ENCODE measurements at places on chromosomes 3 and 15.

DNA sequence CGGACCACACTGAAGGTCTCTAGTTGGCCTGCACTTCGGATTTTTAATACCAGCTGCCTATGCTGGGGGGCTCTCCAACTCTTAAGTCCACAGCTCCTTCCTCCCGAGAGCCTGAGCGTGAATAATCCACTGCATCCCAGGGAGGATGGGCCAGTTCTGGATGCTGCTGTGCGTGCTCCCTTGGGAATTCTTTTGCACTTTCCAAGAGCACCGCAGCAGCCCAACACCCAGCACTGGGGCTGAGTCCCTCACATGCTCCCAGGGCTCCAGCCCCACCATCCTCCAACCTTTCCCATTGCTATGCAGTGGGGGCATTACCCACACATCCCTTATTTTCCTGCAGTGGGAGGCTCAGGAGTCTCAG is 136.4 kb upstream of the IQSEC1 start:
- no peak for DNase-seq

- no peak for DNase-seq
Measured at GRCh38 chr15:57215326-57215725, 161.0 kb upstream of the CGNL1 start.

DNA sequence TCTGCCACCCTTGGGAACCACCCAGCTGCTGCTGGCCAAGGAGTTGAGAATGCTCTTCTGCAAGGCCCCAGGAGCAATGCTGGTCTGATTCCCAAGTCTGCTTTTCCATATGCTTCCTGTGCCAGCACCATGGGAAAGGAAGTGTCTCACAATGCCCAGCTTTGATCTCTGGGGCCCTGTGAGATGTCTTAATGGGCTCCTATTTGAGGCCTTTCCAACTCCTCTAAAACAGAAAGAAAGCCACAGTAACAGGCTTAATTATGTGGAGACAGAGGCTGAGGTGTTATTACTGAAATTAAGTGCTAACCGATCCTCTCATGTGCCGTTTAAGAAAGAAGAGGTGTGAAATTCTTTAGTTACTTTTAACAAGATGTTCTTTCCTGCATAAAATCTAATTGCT is 4.5 kb downstream of the EOGT start:
- DNase-seq = no peak

DNA sequence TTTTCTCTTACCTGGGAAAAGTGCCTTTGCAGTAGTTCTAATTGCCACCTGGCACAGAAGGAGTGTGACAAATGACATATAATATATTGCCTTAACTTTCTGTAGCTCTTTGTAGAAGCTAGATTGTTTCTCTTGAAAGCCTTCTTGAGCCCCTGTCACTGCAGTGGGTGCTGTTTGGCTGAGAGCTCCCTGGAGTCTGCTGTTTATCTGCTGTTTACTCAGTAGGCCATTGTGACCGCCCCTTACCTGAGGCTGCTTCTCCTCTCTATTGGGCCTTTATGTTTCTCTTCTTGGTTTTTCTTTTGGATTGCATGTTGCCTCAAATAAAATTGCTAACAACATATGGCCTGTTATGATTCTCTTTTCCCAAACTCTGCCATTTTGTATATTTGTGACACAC is 16.7 kb downstream of the MAP2K5 start:
- DNase-seq = no peak

DNA sequence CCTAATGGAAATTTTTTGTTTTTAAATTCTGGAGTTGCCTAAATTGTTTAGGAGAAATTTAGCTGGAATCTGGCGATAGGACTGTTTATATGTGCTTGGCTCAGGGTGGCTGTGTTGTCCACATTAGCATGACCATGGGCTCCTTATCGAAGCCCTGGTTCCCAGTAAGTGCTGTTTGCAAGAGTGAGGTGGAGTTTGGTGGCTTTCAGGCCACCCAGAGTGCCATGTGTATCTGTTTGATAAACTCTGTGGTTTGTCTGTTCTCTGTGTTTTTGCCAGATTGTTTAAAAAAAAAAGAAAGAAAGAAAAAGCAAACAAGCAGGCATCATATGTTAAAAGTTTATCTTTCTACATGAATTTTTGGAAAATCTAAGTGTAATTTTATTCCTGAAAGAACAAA is 51.5 kb downstream of the PLCL2 start:
- no peak for DNase-seq

DNA sequence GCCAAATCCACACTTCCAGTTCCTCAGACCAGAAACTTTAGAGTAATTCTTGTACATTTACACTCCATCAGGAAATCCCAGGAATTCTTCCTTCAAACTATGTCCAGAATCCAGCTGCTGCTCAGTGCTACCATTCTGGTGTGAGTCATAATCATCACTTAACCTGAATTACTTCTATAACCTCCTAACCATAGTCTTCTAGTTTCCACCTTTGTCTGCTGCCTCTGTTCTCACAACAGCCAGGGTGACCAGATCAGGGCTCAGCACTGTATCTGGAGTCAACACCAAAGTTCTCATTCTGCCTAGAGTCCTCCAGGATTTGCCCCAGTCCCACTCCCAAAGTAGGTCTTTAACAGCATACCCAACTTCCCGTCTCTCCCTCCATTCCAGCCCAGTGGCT is 3.4 kb downstream of the CLDND1 start:
- DNase-seq = no peak

DNA sequence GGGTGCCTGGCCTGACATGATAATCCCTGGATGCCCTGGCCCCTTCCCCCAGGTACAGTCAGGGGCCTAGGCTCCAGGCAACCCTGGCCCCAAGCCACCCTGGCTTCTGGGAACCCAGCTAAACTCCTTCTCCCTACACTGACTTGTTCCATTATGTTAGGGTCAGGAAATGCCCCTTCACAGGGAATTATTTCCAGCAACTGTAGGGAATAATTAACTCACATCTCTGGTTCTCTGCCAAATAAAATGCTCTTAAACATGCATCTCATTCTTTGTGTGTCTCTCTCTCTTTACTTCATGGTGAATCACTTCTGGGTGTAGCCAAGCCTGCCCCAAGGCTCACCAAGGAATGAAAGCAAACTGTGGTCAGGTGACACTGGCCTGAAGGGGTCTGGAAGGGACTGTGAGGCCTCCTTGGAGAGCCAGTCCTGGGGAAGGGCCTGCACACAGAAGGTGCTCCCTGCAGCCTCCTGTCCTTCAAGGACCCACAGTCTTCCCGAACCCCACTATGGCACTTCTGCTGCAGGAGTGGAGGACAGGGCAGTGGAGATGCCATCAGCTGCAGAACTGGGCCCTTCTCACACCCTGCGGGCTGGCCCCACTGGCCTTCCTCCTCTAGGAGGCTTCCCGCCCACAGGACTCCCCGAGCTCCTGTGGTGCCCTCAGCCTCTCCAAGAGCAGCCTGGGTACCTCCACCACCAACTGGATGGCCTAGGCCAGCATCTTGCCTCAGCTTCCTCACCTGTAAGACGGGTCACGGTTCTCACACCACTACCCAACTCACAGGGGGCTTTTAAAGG is 17.6 kb downstream of the TKT start:
- no peak for DNase-seq

GRCh38 chr15:89423981-89424380 is 72.4 kb downstream of the RHCG start:
- DNase-seq = no peak

GRCh38 chr3:36060950-36061349 is 319.4 kb upstream of the STAC start:
- peak; percentile 11 for DNase-seq

DNA sequence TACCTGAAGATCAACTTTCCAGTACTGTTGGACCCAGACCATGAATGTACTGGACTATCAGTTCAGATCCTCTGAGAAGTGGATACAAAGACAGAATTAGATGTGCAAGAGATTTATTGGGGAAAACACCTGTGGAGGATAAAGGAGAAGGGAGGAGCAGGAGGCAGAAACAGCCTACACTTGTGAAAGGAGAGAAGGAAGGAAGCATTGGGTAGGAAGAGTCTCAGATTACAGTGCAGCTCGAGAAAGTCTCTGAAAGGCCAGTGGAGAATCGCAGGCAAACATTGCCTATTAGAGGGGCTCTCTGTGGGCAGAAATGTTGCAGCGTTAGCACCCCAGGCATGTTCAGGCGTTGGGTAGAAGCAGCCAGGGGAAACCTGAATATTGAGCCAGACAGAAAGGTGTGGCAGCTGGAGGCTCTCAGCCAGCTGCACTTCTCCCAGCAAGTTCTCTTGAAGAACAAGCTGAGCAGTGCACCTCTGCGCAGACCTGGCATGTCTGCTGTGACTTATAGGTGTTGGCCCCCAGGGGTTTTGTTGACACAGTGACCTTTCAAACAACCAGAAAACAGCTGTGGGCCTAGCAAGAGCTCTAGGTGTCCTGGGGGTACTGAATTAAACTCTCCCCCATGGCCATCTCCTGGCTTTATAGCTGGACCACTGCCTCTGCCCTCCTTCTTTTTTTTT is 7.0 kb downstream of the CHST14 start:
- DNase-seq = no peak

DNA sequence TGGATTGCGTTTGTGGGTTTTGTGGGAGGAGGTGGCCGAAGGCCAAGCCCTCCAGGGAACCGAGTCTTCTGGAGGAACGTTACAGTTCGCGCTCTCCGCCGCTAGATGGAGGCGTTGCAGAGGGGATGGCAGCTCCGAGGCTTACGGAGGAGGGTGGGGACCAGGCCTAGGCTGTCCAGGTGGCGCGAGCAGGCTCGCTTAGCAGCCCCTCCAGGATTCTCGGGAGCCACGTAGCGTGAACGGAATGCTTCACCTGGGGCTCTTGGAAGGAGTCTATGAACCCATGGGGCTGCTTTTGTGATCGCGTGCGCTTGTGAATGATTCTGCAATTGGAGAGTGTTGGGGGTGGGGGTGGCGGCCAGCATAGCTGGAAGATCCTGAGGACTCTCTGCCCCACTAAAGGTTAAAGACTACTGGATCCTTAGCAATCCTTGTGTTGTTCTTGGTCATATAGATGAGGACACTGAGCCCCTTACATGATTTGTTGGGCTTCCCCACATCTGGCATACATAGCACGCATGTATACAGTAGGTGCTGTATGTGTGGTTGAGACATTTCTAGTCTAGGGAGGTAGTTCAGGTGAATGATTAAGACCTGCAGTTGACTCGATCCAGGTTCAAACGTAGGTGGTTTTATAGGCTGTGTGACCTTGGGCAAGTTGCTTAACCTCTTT is 25.7 kb downstream of the FAM3D start:
- peak; percentile 76 for DNase-seq

DNA sequence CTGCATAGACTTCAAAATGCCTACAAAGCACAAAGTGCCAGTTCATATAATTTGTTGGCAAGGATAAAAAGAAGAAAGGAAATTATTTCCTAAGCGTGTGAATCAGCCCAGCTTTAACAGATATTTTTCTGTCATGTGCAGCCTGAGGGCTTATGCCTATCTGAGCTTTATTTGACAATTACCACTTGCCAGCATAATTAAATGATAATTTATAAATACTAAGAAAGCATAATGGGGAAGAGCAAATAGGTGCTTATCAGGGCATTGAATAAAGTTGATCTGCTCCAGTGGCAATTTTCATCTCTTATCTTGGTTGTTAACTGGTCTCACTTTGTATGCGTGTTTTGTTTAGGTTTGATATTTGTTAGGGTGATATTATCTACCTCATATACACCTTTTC is 313.4 kb upstream of the DNAJC19 start:
- no peak for DNase-seq

DNA sequence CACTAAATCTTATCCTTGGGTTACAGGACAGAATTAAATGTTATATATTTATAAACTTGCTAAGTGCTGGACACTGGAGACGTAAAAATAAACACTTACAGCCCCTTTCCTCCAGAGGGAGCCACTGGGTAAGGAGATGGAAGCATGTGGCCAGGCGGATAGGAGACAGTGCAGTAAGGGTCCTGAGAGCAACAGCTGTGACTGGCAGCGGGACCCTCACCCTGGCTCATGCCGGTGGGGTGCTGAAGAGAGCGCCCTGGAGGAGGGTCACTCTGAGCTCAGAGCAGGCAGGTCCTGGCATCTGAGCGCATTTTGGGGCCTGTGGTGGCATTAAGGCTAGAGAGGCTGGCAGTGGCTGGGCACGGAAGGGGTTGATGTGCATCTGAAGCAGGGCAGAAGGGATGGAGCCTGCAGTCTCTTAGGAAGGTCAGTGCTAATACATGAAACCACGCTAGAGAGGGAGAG is 16.0 kb downstream of the SEC61A1 start:
- DNase-seq = peak; percentile 59

DNA sequence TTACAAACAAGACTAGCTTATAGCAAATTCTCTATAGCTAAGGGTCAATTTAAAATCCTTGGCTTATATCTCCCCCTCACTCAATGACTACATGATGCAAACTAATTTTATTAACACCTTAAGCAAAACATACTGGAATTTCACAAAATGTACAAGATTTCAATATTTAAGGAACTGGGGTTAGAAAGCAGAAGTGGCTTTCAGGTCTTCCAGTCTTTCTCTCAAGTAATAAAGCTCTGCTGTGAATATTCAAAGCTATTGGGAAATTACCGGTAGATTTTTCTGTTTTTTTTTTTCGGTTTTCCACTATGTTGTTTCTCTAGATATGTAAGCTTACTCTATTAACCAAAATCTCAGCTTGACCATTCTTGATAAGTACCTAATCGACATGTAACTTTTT is 3.9 kb downstream of the EPM2AIP1 start:
- DNase-seq = no peak

GRCh38 chr15:71666763-71667620 is 143.4 kb upstream of the NR2E3 start:
- no peak for DNase-seq

- DNase-seq = no peak
Measured at GRCh38 chr3:2078821-2079220, 19.8 kb upstream of the CNTN4 start.
